ENCODE measurements at places on chromosomes 2 and 18.

- DNase-seq: no peak
These were observed 575.6 kb downstream of the CPS1 start for GRCh38 chr2:211132046-211132445.

- no peak for DNase-seq
These were observed 57.1 kb downstream of the ZFP36L2 start for GRCh38 chr2:43169099-43169945.

GRCh38 chr2:169980001-169980400 is 152.7 kb downstream of the UBR3 start:
- no peak for DNase-seq

GRCh38 chr2:202040079-202040844 is 6.6 kb downstream of the FZD7 start:
- no peak for DNase-seq

DNA sequence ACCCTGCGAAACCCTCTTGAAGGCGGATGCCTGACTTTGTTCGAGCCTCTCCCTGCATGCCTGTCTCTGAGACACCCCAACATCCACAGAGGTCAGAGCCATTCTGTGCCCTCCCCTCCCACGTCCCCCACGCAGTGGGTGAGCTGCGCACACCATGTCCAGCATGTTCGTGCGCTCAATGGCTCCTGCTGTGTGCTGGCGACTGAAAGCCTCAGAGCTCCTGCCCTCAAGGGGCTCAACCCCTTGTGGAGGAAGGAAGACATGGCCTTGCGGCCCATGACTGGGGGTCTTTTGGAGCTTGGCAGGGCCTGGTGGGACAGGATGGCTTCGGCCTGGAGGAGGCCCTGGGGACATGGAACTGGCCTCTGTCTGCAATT is 45.7 kb downstream of the ANKMY1 start:
- no peak for DNase-seq

DNA sequence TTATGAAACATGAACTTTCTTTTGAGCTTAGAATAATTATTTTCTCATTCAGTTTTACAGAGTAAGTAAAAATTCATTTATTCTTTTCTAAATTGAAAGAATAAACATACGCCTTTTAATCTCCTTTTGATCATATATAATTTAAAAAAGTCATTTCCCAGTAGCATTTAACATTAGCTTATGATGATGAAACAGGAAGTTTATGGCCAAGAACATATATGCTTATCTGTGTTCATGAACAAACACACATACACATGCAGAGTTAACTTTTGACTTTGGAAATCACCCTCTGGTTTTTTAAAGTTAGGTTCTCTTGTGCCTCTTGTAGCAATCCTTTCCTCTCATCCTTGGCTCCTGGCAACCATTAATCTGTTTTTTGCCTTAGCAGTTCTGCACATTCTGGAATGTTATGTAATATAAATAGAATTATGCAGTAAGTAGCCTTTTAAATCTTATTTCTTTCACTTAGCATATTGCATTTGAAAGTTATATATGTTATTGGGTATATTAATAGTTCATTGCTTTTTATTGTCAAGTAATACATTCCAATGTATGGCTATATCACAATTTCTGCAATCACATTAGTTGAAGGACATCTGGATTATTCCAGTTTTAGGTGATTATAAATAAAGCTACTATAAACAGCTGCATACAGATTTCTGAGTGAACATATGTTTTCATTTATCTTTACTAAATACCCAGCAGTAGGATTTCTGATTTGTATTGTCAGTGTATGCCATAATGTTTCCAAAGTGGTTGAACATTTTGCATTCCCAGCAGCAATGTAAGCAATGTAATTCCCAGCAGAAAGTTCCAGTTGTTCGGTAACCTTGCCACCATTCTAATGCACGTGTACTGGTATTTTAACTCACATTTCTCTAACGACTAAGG is 210.3 kb downstream of the ZRANB3 start:
- no peak for DNase-seq

- DNase-seq: no peak
These were observed 39.0 kb downstream of the CFAP221 start for GRCh38 chr2:119583291-119583690.

GRCh38 chr2:105834931-105835330 is 90.2 kb downstream of the NCK2 start:
- DNase-seq: no peak

DNA sequence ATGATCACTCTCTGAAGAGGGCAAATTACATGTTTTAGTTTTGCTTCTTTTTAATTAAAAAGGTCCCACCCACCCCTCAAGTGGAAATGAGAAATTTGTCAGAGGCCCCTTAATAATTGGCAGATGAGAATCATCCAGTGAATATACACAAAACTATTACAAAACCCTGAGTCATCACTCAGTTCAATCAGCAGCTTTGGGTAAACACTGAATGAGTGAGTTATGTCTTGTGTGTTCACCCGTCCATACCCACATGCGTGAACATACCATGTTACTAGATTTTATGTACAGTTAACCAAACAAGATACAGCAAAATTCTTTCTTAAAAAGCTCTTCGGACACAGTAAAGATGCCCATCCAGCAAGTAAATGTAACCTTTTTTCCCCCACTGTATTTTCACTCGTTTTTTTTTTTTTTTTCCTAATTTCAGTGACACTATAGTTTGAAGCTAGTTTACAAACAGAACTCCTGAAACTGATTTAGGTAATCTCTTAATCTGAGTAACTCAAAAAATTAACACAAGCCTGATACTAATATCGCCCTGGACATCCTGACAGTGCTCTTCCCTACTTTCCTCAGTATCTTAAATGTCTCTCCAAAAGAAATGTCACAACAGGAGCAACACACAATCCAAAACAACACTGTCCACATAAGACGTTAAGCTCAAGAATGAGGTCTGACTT is 1.4 kb downstream of the PSME4 start:
- peak; percentile 84 for DNase-seq

GRCh38 chr18:31667185-31667584 is 17.2 kb downstream of the B4GALT6 start:
- no peak for DNase-seq

GRCh38 chr2:44751754-44752479 is 189.6 kb upstream of the SIX3 start:
- DNase-seq: no peak

- no peak for DNase-seq
These were observed at the start of gene DIPK1C for GRCh38 chr18:74457043-74457724. TSS of gene DIPK1C (minus strand) at chr18:74457308. CDS start at chr18:74457259, 49 bp downstream.

DNA sequence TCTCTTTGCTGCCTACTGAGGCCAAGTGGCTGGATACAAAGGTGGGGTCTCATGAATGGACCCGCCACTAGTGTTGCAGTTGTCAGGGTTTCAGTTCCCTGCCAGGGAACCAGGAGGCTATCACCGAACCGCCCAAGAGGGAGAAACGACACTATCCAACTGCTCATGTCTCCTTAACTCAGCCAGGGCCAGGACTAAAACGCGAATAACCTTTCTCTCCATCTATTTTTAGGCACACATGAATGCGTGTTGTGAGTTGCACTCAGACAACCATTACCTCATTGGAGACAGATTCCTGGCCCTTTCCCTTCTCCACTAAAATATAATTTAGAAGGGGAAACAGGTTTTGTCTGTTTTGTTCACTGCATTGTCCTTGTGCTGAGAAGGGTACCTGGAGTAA is 559.5 kb downstream of the SOCS6 start:
- no peak for DNase-seq

- no peak for DNase-seq
These were observed 520.1 kb downstream of the DSC3 start for GRCh38 chr18:30522288-30522929.

DNA sequence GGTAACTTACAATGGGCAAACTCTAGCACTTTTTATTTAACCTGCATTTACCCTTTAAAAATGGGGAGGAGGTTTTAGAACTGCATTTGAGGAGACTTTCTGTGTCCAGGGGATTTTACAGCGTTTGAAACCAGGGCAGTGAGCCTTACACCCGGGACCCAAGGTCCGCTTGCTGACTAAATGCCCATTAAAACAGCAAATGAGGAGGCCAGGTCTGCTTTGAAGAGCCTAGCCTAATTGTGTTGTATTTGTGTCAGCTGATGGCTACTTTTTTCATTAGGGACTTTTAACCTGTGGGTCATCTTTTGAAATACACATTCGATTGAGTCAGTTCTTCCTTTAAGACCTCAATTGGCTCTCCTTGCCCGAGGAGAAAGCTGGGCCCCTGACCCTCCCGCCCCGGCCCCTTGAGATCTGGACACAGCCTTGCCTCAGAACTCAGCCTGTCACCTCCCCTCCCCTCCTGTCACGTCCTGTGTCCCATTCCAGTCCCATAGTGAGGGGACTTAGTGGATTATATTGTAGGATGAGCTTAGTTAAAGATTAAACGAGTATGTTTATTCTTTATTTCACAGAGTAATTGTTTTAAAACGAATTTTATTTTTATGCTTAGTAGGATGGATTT is 69.0 kb downstream of the KLHL29 start:
- no peak for DNase-seq

- no peak for DNase-seq
These were observed 37.5 kb upstream of the HAAO start for GRCh38 chr2:42829671-42830440.

GRCh38 chr2:82239176-82239575 is 1934.6 kb upstream of the LRRTM1 start:
- DNase-seq: no peak

DNA sequence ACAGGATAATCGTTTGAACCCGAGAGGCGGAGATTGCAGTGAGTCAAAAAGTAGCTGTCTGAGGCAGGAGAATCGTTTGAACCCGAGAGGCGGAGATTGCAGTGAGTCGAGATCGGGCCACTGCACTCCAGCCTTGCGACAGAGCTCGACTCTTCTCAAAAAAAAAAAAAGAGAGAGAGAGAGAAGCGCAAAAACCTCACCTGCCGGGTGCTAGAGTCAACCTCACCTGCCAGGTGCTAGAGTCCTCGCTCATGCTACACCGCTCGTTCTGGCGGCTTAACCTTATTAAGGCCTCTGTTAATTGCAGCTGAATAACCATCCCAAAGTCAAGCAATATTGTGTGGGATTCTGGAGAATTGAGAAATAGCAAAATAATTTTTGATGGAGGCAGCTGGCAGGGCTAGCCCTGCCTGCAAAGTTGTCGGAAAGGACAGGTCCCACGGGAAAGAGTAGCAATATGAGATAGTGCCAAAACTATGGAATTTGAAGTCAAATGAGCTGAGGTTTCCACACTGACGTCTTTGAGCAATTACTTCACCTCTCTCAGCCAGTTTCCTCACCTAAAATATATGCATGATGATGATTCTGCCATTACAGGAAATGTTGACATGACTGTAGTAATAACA is 644 bp upstream of the DYM start:
- no peak for DNase-seq

GRCh38 chr2:36450466-36451196 is 95.1 kb downstream of the CRIM1 start:
- no peak for DNase-seq

- DNase-seq: no peak
These were observed 92.9 kb downstream of the COL5A2 start for GRCh38 chr2:189086710-189087109.

DNA sequence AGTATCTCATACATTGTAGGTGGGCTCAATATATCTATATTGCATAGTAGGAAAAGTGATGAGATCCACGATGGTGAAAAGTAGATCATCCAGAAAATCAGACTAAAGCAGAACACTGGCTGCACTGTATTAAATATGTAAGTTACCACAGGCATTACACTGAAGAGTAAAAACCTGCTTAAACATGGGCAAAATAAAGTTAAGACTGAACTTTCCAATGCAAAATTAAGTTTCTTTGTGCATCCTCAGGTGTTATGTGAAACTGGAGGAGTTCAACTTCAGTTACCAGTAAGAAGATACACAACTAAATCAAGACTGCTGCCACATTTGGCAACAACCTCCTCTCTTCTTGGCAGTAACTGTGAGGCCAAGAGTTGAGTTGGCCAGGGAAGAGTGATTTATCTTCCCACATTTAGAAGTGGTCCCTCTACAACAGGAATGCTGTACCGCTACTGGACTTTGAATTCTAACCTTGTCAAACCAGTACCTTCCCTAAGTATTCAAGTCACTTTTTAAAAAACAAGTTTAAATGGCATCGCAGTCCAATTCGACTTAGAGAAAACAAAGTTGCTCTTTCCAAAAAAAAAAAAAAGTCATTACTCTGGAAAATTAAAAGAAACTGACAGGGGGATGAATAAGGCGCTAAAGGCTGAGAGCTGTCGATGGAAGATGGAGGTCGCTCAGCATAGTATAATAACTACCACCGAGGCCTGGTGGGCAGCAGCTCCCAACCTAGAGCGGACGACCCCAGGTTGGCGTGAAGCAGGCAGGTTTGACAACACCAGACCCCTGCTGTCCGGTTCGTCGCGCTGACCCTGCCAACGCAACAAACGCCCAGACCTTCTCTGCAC is 1.1 kb downstream of the MAP4K3 start:
- no peak for DNase-seq

GRCh38 chr18:47710451-47710850 is 220.0 kb downstream of the SMAD2 start:
- no peak for DNase-seq

- no peak for DNase-seq
These were observed 247.7 kb upstream of the CCDC68 start for GRCh38 chr18:55206927-55207326.

DNA sequence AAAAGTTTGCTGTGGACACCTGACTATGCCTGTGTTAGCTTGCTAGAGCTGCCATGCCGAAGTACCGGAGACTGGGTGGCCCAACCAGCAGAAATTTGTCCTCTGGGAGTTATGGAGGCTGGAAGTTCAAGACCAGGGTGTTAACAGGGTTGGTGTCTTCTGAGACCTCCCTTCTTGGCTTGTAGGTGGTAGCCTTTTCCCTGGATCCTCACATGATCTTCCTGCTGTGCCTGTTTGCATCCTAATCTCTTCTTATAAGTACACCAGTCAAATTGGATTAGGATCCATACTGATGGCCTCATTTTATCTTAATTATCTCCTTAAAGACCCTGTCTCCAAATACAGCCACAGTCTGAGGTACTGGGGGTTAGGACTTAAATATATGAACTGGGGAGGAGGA is 845 bp downstream of the TMEM177 start:
- DNase-seq: no peak

DNA sequence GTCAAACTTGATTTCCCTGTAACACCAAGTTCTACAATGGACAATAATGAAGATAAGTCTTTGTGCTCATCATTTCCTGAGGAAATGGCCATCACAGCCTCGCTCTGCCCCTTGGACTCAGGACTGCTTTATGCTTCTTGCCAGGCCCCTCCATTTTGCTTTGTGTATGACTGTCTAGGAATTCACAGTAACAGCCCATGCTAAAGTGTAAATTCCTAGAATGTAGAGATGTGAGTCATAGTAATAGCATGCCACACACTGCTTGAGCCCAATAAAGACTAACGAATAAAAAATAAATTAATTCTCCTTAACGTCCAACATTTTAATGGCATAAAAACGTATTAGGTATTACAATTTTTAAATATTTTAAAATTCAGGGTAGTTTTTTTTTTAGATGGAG is 226.5 kb downstream of the PID1 start:
- DNase-seq: no peak

DNA sequence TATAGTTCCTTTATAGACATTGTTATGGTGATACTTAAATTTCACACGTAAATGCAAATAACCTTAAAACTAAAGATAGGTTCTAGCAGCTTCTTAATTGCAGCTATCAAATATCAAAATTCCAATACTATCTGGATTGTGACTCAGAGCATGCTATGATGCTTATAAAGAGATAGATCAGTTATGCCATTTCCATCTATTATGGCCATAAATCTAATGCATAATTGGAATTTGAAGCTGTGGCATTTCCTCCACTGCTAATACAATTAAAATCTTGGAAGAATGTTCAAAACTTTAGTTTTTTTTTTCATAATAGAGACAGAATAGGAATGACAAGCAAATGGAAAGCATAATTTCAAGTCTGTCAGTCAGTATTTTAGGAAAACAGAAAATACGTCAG is 220.8 kb upstream of the GALNT5 start:
- no peak for DNase-seq

All from NCI-H460 (cell line).